OCI-M1 (cell line): ENCODE measurements at places on chromosomes 12 and 14.

DNA sequence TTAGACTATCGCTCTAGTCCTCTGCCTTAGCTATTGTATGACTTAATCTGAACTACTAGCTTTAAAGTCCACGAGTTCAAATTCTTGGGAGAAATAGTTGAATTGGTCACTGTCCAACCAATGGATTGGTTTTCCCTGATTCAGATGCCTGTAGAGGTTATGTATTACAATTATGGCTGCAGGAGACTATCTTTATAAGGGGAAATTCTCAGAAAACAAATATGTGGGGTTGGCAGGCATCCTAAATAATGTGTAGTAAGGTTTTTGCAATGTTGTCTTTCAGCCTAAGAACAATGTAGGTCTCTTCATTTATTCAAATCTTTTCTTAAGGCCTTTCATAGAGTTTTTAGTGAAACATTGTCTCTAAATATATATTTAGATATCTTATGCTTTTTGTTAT is 26.9 kb downstream of the MYRFL start:
- no peak for DNase-seq

DNA sequence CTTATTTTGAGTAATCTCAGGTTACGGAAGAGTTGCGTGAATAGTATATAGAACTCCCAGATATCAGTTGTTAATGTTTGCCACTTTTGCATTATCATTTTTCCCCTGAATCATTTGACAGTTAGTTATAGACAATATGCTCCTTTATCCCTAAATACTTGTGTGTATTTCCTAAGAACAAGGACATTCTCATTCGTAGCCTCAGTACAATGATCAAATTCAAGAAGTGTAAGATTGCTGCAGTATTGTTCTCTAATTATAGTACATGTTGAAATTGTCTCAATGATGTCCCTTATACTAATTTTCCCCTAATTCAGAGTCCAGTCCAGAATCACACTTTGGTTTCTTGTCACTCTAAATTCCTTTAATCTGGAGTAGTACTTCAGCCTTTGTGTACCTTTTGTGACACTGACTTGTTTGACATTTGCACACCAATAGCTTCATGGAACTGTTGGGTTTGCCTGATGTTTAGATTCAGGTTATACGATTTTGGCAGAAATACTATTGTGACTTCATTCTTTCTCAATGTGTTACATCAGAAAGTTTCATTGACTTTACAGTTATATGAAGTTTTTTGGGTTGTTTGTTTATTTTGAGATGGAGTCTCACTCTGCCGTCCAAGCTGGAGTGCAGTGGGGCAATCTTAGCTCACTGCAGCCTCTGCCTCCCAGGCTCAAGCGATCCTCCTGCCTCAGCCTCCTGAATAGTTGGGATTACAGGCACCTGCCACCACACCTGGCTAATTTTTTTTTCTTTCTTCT is 13.1 kb downstream of the DYNC1H1 start:
- DNase-seq, result no peak

- DNase-seq, result no peak
Observed at GRCh38 chr14:22252686-22253085, 336.3 kb downstream of the DAD1 start.

GRCh38 chr14:99774556-99775307 is 18.5 kb upstream of the EML1 start:
- DNase-seq, result no peak

DNA sequence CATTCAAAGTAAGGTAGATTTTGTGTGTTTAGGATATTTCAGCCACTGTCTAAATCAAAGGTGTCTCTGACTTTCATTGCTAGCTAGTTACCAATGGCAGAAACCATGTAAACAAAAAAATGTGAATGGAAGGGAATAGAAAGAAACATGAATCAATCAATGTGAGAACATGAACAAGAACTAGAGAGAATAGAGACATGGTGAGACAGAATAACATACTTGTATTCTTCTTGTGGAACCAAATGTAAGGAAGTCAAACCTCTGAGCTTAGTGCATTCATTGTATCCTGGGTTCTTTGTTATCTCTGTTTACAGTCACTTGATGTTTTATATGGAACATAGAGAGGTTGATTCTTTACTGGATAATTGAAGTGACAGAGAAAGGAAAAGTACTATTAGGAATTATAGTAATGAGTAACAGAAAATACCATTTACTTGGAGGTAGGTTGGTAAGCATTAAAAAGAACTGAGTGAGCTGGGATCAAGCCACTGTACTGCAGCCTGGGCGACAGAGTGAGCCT is 2.6 kb upstream of the WNK1 start:
- DNase-seq, result peak; percentile 66

GRCh38 chr12:78571953-78572352 is 292.6 kb upstream of the SYT1 start:
- no peak for DNase-seq
